ENCODE measurements at places on chromosomes 2 and 18.

DNA sequence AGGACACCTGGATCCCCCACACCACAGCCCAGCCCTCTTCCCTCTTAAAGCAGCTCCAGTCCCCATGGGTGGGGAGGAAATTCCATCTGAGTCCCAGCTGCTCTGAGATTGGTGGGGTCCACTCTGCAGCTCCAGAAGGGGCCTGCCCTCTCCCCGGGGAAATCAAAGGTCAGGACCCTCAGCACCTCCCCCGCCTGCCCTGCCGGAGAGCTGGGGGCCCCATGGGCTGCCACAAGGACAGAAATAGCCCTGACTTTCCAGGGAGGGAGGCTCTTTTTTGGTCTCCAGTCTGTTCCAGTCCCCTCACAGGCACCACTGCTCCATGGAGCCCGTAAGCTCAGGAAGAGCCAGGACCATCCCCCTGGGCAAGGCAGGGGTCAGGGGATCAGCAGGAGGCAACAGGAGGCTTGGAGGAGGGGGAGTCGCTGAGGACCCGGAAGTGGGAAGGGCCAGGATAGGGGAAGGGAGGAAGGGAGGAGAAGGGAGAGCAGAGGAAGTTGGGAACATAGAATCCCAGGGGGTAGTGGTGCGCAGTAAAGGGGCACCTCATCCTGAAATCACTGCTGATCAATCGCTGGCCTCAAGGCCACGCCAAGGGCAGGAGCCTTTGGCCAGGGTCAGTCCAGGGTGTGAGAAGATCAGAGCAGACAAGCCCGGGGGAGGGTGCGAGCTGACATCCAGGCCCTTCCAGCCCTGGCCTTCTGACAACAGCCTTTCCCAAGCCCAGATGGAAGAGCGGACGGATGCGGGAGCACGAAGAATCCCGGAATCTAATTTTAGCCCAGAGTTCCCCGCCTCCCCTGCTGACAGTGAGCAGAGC, 7.6 kb downstream of the ADRA2B start:
- DNase-seq, result no peak

- no peak for DNase-seq
Measured at GRCh38 chr18:10528439-10528838, 2.6 kb downstream of the NAPG start.

GRCh38 chr18:3720818-3721545, 271.0 kb downstream of the TGIF1 start:
- no peak for DNase-seq

DNA sequence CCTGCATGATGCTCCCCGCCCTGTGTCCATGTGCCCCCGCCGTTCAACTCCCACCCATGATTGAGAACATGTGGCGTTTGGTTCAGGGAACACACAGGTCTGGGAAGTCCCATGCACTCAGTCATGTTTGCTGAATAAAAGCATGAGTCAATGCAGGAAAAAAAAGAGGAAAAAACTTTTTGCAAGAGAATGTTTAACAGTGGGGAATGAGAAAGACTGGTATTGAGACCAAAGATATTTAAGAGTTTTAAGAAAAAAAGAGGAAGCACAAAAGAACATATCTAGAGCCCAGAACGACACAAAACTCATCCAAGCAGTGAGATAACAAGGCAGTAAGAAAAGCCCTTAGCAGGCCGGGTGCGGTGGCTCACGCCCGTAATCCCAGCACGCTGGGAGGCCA, 279.2 kb upstream of the THSD7B start:
- DNase-seq, result no peak

GRCh38 chr2:239401881-239402233, 1.0 kb upstream of the HDAC4 start:
- peak; percentile 37 for DNase-seq

- no peak for DNase-seq
Measured at GRCh38 chr2:99984799-99985515, 157.4 kb downstream of the AFF3 start.

- DNase-seq, result no peak
Measured at GRCh38 chr2:35784777-35785176, 570.8 kb upstream of the CRIM1 start.

DNA sequence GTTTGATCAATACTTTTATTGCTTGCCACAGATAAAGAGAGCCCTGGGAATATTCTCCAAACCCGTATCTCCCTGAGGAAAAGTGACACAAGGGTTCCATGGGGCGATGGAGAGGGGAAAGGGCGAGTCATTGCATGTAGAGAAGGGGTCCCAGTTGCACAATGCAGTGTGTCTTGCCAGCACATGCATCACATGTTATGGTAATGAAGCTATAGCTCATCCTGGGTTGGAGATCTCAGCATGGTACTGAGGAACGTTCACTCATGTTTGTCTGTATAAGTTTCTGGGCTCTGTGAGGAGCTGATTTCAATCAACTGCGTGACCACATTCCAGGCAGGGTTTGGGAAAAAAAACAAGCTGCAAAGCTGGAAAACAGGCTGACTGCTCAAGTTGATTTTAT, 220.7 kb upstream of the MC4R start:
- DNase-seq, result no peak

DNA sequence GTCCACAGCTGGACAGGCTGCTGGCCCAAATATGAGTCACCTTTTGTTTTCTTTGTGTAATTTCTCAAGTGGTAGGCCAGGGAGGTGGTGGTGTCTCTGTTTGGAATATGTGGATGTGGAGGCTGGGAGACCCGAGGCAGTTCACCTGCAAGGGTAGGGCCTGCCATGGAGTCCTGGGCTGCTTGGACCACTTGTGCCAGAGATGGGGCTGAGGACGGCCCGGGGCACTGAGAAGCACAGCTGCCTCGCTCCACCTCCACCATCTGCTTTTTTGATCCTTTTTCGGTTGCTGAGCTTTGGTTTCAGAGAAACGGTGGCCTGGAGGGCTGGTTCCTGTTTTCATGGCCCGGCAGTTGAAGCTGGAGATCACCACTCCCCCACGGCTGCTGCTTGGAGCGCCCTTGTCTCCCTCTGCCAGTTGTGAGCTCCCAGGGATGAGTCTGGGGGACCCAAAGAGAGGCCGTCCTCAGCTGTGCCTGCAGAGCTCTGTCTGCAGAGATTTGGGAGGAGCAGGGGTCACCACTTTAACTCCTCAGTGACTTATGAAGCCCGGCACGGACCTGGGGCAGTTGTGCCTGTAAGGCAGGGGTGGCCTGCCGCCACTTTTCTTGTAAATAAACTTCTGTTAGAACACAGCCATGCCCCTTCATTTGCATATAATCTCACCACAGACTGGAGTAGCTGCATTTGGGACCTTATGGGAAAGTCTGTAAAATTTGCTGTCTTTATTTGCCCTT, 67.6 kb upstream of the MCFD2 start:
- DNase-seq, result no peak

DNA sequence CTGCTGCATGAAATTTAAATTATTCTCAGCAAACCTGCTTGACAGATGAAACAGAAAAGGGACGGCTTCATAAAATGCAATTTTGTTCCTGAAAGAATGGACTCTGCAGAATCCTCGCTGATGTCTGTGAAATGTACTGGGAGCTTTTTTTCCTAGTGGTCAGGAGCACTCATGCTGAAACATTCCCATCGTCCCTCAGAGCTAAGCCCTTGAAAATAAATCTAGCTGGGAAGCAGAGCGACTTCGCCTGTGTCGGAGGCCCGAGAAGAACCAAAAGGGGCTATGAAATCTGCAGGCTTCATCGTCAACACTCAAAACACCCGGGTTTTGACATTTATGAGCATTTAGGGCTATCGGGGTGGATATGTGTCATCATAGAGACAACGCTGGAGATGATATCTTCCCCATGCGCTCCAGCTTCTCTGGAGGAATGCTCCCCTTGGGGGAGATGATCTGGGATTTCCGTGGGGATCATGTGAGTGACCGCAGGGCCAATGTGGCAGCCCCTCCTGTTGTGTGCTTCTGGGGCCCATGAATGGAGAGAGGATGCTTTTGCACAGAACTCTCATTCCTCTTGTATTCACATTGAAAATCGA, 182.3 kb downstream of the KLHL29 start:
- DNase-seq, result no peak

GRCh38 chr2:142048581-142048980, 82.2 kb downstream of the LRP1B start:
- no peak for DNase-seq

- DNase-seq, result peak; percentile 61
Measured at GRCh38 chr2:75608684-75609333, 37.8 kb upstream of the MRPL19 start.

DNA sequence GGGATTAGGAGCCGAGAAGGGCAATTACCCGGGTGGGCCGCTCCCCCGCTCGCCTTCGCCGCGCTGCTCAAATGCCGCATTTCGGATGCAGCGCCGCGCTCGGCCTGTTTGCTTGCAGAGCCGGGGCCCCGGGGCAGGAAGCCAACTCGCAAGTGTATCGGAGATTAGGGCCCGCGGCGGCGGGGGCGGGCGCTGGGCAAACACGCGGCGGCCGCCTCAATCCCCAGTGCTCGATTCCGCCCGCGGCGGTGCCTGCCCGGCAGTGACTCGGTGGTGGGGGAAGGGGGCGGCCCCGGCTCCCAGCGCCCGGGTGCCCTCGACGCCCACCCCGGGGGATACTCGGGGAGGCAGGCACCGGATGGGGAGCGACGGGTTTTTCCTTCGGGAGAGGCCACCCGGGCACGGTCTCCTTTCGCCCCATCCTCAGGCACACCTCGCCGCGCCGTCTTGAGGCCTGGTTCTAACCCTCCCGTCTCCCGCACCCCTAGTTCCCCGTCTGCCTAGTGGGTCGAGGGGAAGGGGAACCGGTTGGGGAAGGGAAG, 26.6 kb upstream of the NOTO start:
- peak; percentile 56 for DNase-seq

DNA sequence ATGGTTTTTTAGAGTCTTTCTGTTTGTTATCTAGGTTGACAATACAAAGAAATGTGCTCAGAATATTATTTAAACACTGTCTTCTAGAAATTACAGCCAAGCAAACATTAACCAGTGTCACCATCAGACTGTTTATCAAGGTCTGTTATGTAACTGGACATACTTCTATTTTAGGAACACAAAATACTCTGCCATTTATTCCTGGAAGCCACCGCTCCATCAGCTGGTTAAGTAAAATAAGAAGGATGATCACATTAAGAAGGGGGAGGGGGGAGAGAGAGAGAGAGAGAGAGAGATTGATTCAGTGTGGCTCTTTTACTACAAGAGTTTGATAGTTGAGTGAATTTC, 47.9 kb downstream of the MBP start:
- no peak for DNase-seq

DNA sequence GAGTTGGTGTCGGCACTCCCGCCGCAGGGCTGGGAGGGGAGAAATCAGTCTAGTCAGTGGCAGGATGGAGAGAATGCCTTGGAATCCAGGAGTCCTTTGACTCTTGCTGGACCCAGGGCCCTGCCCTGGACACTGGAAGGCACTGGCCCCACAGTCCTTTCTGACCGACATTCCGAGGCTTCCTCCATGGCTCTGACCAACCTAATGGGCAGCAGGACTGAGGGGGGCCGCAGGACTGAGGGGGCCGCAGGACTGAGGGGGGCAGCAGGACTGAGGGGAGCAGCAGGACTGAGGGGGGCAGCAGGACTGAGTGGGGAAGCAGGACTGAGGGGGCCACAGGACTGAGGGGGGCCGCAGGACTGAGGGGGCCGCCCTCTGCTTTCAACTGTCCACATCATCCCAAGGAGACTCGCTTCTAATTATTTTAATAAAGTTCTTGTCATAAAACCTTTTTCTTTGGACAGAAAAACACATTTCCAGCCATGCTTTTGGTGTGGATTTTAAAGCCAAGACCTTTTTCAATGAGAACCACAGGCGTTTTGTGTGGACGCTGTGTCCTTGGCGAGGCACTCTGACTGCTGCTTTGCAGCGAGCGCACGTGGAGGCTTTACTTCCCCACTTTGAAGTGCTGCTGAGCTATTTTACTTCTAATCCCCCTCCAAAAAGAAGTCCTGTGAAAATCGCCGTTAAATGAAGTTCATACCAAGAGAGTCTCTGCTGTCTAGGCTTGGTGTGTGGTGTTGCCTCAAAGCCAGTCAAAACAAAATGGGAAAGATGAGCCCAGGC, 226.1 kb downstream of the TWIST2 start:
- DNase-seq, result no peak

GRCh38 chr2:231716666-231717280, 8.4 kb downstream of the PTMA start:
- no peak for DNase-seq

DNA sequence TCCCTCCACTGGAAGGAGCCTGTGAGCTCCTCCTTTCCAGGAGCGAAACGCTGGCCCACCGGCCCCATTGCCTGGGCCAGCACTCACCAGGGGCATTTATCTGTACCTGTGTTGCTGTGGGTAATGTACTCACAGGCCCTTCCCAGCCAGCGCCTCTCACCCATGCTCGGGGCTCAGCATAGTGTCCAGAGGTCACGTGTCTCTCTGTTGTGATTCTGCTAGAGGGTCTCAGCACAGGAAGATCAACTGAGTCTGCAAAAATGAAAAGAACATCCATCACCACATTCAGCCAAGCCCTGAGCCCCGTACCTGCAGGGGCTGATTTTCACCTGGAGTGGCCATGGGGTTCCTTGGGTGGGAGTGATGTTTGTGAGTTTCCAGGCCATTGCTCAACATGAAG, 103.1 kb upstream of the TPO start:
- no peak for DNase-seq

GRCh38 chr18:25587545-25587944, 235.6 kb upstream of the ZNF521 start:
- no peak for DNase-seq

- DNase-seq, result no peak
Measured at GRCh38 chr2:40256649-40257048, 195.2 kb downstream of the SLC8A1 start.

DNA sequence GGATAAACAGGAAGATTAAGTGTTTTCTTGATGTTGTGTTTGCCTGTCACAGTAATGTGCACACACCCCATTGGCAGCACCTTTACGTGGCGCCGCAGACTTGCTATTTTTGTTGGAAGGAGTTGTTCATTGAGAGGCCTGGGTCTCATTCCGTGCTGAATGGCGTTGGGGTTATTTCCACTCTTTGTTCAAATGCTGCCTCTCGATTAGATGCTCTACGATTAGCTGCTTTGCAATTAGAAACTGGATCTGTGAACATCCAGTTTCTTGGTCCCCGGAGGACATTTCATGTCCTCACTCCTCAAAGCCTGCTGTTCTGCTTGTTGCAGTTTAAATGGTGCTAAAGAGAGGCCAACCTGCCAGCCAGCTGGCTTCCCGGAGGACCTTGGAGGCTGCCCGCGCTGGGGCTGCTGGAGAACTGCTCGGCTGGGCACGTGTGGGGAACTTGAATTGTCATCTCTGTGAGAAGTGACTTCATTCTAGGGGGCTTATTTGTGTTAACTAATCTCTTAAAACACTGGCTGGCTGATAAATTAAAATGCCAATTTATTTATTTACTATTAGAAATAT, 117.4 kb upstream of the NABP1 start:
- DNase-seq, result no peak
